ENCODE measurements at places on chromosomes 12 and 14. TPM values are rescaled to one million over a fixed set of nuclear protein-coding genes. Genes with fewer than 3 reads are reported as not detected.

DNA sequence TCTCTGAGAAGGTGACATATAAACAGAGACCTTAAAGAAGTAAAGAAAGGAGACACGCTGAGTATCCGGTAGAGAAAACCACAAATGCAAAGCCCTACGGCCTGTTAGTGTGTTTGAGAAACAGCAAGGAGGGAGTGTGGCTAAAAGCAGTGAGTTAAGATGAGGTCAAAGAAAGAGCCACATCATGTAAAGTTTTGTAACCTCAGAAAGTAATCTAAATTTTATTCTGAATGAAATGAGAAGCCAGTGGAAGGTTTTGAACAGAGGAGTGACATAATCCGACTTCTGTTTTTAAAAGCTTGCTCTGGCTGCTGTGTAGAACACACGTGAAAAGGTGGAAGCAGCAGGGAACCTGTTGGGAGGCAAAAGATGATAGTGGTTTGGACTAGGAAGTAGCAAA, 32.6 kb downstream of the PPP2R5E start:
- H3K27ac ChIP-seq: peak overlapping the region; percentile 45
- peak overlapping the region; percentile 53 for H3K4me3 ChIP-seq
- peaks cover 2% of the 10 kb centered on the region for H3K36me3 ChIP-seq
- peak; percentile 74 for DNase-seq
- H3K4me1 ChIP-seq: peaks cover 53% of the 10 kb centered on the region

- no peak overlapping the region for H3K27ac ChIP-seq
- no peak for DNase-seq
- H3K27me3 ChIP-seq: no peaks in the 10 kb centered on the region
- no peaks in the 10 kb centered on the region for H3K36me3 ChIP-seq
- no peaks in the 10 kb centered on the region for H3K4me1 ChIP-seq
Observed at GRCh38 chr12:13947276-13947946, 34.0 kb downstream of the GRIN2B start.

GRCh38 chr12:108306506-108306905, 32.6 kb downstream of the CMKLR1 start:
- no peak overlapping the region for H3K27ac ChIP-seq
- H3K4me1 ChIP-seq: peaks cover 40% of the 10 kb centered on the region

GRCh38 chr14:68945585-68946488, 33.3 kb downstream of the ACTN1 start:
- peak overlapping the region; percentile 14 for H3K27ac ChIP-seq
- H3K4me3 ChIP-seq: no peak overlapping the region
- H3K27me3 ChIP-seq: no peaks in the 10 kb centered on the region
- H3K36me3 ChIP-seq: no peaks in the 10 kb centered on the region

DNA sequence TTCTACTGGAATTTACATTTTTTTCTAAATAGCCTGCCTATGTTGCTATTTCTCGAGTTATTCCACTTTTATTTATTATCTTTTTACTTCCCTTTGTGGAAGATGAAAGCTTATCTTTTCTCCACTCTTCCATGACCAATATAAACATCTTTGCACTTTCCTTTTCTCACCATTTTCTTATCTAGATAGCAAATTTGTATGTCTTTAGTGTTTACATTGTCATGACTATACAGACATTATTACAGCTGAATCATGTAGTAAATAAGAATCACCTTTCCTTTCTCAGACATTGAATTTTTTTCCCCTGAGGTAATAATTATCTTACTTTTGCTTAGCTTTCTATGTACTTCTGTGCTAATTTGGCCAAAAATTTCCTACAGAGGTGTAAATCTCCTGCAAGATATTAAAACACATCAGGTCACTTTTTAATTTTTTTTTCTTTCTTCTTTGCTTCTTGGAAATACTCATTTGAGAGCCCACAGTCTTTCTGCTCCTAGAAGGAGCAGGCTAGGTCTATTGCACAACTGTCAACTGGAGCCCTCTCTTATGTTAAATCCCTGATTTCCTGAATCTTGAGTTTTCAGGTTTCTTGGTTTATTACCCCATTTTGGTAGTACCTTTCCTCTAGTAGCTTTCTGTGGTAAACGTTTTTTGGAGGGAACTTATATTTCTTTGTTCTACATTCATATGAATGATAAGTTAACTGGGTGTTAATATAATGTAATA, 109.0 kb upstream of the ATP2B1 start:
- no peak overlapping the region for H3K27ac ChIP-seq
- no peak for DNase-seq
- no peaks in the 10 kb centered on the region for H3K36me3 ChIP-seq
- no peak overlapping the region for H3K4me3 ChIP-seq
- H3K27me3 ChIP-seq: no peaks in the 10 kb centered on the region

DNA sequence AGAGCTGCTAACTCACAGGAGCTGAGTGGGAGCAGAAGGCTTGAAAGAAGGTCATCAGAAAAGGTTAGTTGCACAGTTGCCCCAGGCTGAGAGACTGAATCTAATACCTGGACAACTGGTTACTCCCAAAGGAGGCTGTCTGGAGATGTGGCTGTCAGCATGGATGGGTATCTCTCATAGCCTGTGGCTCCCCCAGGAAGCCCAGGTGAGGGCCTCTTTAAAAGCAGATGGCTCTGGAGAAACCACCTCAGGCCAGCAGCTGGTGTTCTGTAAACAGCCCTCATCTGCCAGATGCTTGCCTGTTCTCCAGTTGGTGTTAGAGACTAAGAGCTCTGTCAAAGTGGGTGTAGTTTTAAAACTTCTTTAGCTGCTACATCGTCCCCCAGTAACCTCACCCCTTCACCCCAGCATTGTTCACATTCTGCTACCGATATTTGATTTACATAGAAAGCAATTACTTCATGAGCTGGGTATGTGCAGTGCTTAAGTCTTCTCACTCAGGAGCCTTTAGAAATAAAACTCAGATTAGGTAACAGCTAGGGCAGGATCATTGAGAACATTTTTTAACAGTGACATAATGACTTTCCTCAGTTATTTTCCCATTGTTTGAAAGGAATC, 25.8 kb downstream of the DACT1 start:
- no peak for DNase-seq
- H3K4me3 ChIP-seq: no peak overlapping the region
- peaks cover 3% of the 10 kb centered on the region for H3K27me3 ChIP-seq

DNA sequence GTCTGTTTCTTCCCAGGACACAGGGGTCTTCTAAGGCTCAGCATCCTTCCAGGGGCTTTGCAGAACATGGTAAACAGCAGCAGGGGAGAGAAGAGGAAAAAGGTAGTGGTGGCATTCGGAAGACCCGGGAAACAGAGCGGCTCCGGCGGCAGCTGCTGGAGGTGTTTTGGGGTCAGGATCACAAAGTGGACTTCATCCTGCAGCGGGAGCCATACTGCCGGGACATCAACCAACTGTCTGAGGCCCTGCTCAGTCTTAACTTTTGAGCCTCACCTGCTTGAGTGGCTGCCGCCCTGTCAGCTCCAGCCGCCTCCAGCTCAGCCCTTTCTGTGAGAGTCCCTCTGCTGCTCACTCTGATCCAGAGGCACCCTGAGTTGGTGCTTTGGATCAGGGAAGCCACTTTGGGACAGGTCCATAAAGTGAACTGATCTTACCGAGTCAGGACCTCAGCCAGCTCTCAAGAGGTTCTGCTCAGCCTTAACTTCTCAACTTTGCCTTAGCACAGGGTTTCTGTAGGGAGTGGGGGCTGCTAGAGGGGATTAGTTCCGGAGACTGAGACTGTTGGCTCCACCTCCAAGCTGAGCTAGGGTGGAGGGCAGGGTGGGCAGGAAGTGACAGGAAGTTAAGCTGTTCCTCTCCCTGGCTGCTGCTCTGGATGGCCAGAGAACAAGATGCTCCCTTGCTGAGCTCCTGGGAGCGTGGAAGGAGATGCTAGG, 5.4 kb downstream of the SDR39U1 start:
- peak overlapping the region; percentile 38 for H3K27ac ChIP-seq
- H3K4me3 ChIP-seq: peak overlapping the region; percentile 8
- no peaks in the 10 kb centered on the region for H3K27me3 ChIP-seq
- H3K36me3 ChIP-seq: peaks cover 57% of the 10 kb centered on the region
- DNase-seq: no peak

DNA sequence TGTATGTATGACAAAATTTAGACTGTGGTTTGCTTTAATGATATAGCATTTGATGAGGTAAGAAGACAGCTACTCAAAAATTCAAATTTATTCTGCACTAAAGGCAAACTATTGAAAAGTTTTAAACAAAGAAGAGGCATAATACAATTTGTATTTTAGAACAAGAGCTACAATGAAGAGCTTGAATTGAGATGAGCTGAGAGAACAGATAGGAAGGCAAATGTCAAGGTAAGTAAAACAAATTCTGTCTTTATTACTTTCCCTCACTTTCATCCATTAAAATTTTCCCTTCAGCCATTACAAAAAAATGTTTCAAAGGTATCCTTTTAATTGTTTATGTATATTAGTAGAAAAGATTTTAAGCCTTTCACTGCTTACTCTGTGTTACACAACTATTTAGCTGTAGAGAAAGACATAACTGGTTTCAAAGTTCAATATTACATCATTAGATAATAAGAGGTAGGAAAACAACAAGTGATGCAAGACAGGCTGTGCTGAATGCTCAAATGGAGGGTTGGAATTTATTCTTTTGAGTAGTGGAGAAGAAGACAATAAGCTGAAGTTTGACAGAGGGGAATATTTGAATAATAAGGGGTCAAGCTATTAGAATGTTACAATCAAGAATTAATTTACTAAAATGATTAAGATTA, 1334.1 kb downstream of the FSCB start:
- H3K4me1 ChIP-seq: no peaks in the 10 kb centered on the region
- H3K36me3 ChIP-seq: no peaks in the 10 kb centered on the region
- H3K27ac ChIP-seq: no peak overlapping the region
- H3K27me3 ChIP-seq: no peaks in the 10 kb centered on the region

DNA sequence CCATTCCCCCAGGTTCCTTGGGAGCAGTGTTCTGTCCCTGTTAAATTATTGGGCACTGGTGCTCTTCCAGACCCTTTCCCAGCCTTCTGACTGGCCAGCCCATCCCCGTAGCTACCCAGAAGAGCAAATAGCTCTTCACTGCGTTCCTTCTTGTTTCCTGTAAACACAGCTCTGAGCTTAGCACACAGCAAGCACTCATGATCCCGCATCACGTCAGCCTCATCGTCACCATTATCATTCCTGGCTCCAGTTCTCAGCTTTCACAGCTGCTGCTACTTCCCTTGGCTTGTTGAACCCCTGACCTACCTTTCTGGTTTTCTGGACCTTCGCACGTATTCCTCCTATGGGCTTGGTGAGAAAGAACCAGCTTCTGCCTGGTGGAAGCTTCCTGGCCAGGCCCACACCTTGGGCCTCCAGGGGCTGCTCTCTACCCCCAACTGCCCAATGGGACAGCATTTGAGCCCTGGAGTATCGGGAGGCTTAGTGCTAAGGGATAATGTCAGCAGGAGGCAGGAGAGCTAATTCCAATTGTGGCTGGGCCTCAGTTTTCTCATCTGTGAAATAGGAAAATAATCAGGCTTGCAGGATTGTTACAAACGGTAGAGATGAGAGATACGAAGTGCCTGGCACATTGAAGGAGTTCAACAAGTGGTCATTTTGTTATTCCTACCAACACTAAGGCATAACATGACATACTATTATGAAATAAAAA, 22.6 kb upstream of the PAPOLA start:
- no peaks in the 10 kb centered on the region for H3K4me1 ChIP-seq
- DNase-seq: no peak
- no peak overlapping the region for H3K27ac ChIP-seq

- no peak overlapping the region for H3K4me3 ChIP-seq
- DNase-seq: no peak
- no peak overlapping the region for H3K27ac ChIP-seq
- H3K4me1 ChIP-seq: no peaks in the 10 kb centered on the region
- no peaks in the 10 kb centered on the region for H3K27me3 ChIP-seq
Observed at GRCh38 chr12:106415134-106415533, 57.6 kb downstream of the POLR3B start.

DNA sequence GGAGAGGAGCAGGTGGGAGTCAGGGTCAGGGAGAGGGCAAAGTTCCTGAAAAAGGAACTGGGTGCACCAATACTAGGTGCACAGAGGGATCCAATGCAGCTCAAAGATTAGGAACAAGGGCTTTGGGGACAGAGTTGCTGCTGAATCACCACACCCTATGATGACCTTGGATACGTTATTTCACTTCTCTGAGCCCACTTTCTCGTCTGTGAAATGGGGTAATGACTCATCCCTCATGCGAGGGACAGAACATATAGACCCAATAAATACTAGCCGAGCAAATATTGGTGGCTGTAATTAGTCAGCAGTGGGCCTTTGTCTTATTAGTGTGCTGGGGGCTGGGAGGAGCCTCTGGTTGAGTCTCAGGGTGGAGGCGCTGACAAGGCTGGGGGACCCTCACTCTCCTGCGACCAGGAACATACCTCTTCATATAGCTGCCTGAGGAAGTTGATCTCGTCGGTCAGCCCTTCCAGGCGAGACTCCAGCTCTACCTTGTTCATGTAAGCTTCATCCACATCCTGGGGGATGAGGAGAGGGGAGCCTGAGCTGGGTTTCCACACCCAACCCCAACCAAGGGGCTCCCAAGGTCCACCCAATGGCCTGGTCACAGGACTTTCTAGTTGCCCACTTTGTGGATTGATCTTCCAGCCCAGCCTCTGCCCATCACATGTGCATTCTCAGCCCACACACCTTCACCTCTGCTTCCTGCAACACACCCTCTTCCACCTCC, 4.5 kb downstream of the KRT8 start:
- no peaks in the 10 kb centered on the region for H3K27me3 ChIP-seq
- H3K4me1 ChIP-seq: peaks cover 8% of the 10 kb centered on the region
- H3K4me3 ChIP-seq: no peak overlapping the region
- no peak overlapping the region for H3K27ac ChIP-seq
- no peak for DNase-seq
- no peaks in the 10 kb centered on the region for H3K36me3 ChIP-seq

- no peak overlapping the region for H3K27ac ChIP-seq
- no peaks in the 10 kb centered on the region for H3K4me1 ChIP-seq
- H3K27me3 ChIP-seq: no peaks in the 10 kb centered on the region
- no peaks in the 10 kb centered on the region for H3K36me3 ChIP-seq
Observed at GRCh38 chr12:73414926-73415325, 1122.7 kb upstream of the ATXN7L3B start.

DNA sequence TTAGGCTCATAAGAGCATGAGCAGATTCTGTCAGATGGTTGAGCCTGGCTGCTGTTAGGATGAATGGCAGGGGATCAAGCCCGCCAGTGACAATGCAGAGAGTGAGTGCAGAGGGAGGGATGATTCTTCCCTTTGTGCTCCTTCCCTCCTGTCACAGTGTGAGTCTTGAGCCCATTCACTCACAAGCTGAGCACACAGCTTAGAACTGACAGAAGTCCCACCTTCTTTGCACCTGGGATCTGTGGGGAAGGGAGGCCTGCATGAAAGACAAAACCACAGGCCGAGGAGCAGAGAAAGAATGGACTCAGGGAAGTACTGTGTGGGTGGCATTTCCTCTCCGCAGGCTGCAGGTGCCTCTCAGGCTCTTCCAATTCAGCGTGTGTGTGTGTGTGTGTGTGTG, 160.6 kb downstream of the KCNA5 start:
- no peak for DNase-seq
- peaks cover 2% of the 10 kb centered on the region for H3K27me3 ChIP-seq
- H3K4me1 ChIP-seq: no peaks in the 10 kb centered on the region
- no peak overlapping the region for H3K4me3 ChIP-seq

FAM186B gene
- not detected for total RNA-seq

BICDL1 gene
- total RNA-seq: 134 TPM

KRT85 gene
- total RNA-seq: not detected

LRRC43 gene
- not detected for total RNA-seq

LRRC10 gene
- not detected for total RNA-seq

PRR4 gene
- 1.6 TPM for total RNA-seq

CACNA1C gene
- 0.07 TPM for total RNA-seq

P2RX7 gene
- total RNA-seq: 23.5 TPM

Measured in CD4-positive, CD25-positive, alpha-beta regulatory T cell (primary cell).